ENCODE measurements at places on chromosomes 7 and 10.

- no peak for DNase-seq
These were observed 16.7 kb downstream of the USP6NL start for GRCh38 chr10:11594589-11595394.

DNA sequence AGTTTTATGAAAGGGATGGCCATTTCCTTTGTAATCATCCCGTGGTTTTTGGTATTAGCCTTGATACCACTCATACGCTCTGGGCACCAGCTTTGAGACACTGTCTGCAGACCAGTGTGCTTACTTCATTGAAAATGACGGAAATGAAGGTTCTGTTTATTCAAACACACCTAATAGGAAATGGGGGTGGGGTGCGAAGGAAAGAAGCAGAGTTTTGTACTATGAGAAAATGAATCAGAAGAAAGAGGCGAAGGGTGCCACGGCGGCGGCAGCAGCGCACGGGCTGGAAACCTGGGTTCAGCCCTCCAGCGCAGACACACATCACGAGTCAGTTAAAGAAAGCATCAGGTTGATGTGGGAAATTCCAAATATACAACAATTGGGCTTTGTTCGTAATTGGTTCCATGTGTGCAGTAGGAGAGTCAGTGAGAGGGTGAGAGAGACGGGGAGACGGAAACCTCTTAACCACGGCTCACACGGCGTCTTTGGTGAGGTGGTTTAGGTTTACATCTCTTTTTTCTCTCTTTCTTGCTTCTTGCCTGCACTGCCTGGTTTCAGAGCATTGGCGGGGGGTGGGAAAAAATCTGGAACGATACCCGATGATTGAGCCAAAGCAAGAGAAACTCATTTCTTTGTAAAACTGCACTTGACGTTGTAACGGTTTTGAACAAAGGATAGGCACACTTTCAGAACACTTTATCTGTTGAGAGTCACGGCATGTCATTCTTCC lies 321.2 kb downstream of the FRMD4A start:
- no peak for DNase-seq

DNA sequence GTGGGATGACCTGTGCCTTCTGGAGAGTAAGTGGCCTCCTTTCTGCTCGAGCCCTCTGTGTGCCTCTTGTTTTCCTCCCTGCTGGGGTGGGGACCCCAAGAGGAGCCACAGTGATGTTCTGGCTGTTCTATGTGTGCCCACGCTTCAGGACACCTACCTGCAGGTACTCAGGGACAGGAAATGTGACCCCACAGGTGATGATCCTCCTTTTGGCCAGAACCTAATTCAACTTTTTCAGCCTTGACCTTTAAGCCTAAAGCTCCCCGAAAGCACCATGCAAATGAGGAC lies 70.3 kb downstream of the VWA2 start:
- DNase-seq, result no peak

GRCh38 chr7:132160611-132161532 lies 415.4 kb downstream of the PLXNA4 start:
- no peak for DNase-seq

- DNase-seq, result no peak
These were observed 156.5 kb downstream of the SGMS1 start for GRCh38 chr10:50467209-50467608.

GRCh38 chr10:97319671-97320479 lies 804 bp downstream of the FRAT1 start:
- no peak for DNase-seq

- DNase-seq, result no peak
These were observed 540.7 kb downstream of the DNAJB6 start for GRCh38 chr7:157877298-157878090.

GRCh38 chr10:18689498-18689897 lies 30.3 kb downstream of the ARL5B start:
- no peak for DNase-seq

- DNase-seq, result no peak
These were observed 716.5 kb upstream of the GRM3 start for GRCh38 chr7:85927226-85927625.

GRCh38 chr7:125127304-125127703 lies 197.7 kb upstream of the POT1 start:
- no peak for DNase-seq

DNA sequence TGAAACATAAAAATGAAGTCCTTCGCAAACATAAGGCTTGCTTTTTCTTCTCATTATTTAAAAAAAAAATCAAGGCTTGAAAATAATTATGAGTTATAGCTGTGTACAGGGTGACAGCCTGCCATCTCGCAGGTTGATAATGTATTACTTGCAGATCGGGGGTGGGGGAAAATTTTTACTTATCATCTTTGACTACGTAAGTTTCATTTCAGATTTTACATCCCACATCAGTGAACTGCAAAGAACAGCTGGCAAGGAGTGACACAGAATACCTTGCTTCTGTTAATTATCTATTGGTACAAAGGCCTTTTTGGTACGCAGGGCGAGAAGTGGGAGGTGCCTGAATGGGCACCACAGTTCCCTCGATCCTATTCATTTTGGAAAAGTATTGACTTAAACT lies 59.0 kb downstream of the INSYN2A start:
- no peak for DNase-seq

DNA sequence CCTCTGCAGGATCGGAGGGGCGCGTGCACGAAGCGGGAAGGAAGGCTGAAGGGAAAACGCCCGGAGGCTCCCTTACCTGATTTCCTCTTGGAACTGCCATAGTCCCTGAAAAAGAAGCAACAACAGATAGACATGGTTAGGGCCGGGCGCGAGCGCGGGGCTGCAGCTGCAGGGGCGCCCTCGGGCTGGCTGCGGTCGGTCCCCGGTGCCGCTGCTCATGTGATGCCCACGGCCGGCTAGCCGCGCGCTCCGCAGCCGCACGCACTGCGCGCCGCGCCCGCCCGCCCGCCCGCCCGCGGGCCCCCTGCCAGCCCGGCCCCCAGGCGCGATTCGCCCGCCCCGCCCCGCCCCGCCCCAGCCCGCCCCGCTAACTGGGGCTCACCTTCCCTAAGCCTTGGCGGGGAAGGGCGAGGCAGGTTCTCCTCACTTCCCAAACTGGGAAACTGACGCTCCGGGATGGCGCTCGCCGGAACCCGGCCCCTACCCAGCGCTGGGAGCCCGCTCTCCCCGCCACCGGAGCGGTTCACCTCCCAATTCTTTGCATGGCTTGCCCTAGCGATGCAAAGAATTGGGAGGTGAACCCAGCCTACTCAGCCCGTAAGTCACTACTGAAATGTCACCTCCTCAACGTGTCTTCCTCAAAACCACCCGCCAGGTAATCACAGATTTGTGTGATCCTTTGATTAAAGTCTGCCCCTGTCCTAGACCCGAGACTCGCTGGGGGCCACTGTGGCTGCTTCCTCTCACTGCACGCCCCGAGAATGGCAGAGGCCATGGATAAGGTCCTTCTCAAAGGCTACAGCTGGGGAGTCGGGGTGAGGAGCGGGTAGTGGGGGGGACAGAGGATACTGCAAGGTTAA lies 162.2 kb downstream of the SH3PXD2A start:
- no peak for DNase-seq

DNA sequence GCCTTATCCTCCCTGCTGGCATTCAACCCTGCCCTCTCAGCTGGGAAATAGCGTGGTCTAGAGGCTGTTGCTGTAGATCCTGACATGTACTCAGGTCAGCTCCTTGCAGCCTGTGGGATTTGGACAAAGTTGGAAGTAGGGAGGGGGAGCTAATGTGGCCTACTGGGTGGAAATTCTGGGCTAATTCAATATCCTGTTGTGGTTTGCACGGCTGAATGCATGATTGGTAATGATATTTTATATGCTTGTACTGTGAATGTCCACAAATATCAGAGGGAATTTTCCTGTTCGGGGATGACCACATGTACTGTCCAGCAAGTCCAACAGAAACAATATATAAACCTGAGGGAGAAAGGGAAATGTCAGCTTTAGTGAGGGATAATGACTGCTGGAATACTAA lies 22.1 kb upstream of the NPVF start:
- DNase-seq, result no peak

- no peak for DNase-seq
These were observed 129.0 kb downstream of the DIP2C start for GRCh38 chr10:560314-560992.

DNA sequence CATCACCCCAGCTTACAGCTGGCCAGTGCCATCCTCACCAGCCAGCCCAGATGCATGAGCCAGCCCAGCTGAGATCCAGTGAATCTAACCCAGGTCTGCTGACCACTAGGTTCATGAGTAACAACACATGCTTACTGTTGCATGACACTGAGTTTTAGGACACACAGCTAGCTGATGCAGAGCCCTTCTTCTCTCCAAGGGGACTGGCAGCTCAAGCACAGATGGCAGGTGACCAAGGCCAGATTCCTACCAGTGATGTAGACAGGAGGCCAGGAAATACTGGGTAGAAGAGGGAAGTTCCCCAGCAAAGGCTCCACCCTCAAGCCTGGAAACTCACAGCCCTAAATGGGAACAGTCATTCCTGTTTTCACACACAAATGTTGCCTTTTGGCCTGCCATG lies 236.6 kb downstream of the GRID1 start:
- no peak for DNase-seq

DNA sequence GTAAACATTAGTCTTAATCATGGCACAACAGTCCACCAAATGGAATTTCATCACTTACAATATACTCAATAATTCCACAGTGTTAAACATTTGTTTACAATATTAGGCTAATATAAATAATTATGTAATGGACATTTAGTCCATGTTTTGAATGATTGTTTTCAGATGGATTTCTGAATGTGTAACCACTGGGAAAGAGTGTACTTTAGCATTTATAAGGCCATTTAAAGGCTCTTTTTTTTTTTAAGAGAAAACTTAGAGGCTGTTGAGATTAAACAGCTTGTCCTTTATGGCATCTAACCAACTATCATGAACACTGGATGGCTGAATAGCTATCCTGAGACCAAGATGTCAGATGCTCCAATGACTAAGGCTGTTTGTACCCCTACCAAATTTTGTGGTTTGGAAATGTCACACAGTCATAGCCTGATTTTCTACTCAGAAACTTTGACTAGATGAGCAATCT lies 248.3 kb upstream of the GLI3 start:
- DNase-seq, result no peak

GRCh38 chr7:43847496-43847895 lies 21.8 kb downstream of the MRPS24 start:
- no peak for DNase-seq

DNA sequence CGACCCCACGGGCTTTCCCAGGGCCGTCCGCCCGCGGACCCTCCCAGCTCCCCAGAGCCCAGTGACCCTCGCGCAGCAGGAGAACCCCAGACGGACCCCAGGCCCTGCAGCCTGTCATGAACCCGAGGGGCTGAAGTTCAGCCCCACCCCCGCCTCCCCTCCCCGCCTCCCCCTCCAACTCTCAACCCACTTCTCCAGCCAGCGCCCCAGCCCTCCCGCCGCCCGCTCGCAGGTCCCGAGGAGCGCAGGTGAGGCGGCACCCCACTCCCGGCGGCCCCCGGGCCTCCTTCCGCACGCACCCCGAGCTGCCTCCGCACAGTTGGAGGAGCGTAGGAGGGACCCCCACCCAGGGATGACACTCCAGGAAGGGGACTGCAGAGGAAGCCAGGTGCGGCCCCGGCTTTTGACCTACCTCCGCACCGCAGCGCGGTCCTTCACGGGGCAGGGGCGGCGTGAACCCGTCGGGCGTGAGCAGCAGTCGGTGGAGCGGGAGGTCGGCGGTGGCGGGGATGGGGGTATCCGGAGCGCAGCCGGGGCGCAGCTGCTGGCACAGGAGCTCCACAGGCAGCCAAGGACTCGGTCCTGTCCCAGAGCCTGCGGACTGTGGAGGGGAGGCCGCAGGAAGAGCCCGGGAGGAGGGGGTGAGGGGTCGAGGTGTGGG lies at the start of gene TMEM176A:
TSS of gene TMEM176A (plus strand) at position 189 of the 661 bp plus-strand sequence. CDS start 782 bp downstream, outside the sequence.
- no peak for DNase-seq

DNA sequence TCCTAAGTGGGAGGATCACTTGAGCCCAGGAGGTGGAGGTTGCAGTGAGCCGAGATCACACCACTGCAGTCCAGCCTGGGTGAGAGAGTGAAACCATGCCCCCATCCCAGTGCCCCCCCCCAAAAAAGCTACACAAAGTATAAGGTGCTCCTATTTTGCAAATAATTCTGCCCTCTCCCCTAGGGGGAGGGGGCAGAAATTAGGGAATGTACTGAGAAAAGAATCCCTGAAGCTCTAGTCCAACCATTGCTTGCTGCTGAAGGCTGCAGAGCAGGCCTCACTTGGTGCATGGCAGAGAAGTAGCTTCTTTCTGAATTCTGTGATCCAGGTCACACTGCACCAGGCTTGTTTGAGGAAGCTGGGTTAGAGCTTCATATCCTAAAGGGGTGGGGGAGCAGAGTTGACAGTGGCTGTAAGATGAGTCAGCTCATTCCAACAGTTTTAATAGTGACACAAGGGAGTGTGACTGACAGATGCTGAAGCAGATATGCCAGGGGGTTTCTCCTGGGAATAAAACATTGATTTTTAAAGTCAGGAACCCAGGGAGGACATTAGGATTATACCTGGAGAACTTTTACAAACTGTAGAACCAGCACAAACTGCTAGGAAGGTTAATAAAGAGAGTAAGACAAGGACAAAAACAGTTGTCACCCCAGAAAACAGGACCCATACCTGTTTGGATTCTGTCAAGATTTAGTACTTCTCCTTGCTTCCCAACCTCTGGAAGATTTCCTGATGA lies 32.8 kb upstream of the STRIP2 start:
- no peak for DNase-seq

- no peak for DNase-seq
These were observed 115.6 kb upstream of the PHYHIPL start for GRCh38 chr10:59060852-59061251.

GRCh38 chr10:34912771-34913170 lies 97.7 kb upstream of the PARD3 start:
- DNase-seq, result no peak

GRCh38 chr7:150862356-150862755 lies 10.0 kb downstream of the AOC1 start:
- DNase-seq, result no peak

DNA sequence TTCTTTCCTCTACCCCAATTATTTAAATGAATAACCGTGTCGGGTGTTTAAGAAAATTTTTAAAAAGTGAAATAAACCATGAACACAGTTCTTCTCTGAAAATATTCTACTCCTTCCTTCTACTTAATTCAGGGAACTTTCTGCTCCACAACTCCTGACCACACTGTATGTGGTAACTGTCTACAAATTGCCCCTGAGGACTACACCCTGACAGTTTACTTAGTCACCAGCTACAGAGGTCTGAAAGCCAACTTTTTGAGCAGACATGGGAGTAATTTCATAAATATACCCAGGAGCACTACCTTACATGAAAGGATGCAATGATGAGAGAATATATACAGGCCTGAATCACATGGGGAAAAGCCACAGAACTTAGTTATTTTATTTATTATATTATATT lies 523.2 kb upstream of the SORCS1 start:
- DNase-seq, result no peak
